ENCODE measurements at places on chromosomes 6 and 20.
A peak's percentile ranks its signal among the peaks of the same experiment; 100 is the strongest.

- peak; percentile 23 for DNase-seq
Measured at GRCh38 chr6:63636518-63637021, 968 bp downstream of the PHF3 start.

DNA sequence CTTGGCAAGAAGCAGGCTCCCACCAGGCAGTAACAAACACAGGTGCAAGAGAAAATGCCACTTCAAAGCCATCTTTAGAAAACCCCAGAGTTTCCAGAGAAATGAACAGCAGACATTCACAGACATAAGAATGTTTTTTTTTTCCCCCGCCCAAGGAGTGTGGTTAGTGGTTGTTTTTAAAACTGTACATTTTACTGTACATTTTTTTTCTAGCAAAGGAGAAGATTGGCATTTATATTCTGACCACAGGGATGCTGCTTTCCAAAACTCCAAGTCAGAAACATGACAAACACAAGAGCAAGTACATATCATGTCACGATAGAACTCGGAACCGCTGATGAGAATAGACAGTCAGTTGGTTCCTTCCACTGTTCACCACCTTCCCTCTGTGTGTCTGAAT lies 197.9 kb downstream of the LRFN2 start:
- DNase-seq, result no peak

GRCh38 chr20:15759594-15759993 lies 813.7 kb downstream of the KIF16B start:
- DNase-seq, result no peak

DNA sequence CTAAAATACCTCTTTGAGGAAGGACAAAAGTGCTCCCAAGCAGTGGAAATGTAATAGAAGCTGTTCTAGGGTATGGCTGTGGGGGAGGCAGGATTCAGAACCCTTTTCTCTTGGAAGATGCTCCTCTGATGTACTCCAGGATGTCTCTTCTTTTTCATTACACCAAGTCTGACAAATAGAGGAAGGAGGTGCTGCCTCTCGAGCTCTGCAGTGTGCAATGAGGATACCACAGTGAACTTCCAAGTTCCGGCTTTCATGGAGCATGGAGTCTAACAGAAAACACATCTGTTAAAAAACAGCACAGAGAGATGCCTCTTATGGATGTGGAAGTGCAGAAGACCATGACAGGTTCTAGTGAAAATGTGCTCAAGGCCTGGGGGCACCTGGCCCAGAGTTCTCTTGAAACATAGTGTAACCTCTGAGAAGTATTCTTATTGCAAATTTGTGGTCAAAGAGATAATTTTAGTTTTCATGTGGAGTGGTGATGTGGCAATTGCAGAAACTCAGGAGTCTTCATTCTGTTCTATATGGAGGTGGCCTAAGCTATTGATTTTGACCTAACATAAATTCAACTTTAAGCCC lies 362.0 kb upstream of the CITED2 start:
- DNase-seq, result no peak

DNA sequence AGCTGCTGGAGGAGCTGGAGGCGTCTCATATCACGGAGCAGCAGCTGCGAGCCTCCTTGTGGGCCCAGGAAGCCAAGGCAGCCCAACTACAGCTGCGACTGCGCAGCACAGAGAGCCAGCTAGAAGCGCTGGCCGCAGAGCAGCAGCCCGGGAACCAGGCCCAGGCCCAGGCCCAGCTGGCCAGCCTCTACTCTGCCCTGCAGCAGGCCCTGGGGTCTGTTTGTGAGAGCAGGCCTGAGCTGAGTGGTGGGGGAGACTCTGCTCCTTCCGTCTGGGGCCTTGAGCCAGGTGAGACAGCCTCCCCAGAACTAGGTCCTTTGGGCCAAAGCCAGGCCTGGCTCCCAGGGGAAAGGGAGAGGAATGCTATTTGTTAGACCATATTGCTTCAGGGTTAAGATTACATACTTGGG lies 31.7 kb downstream of the C20orf173 start:
- DNase-seq, result no peak

GRCh38 chr6:117195728-117196127 lies 69.6 kb upstream of the VGLL2 start:
- DNase-seq, result no peak

DNA sequence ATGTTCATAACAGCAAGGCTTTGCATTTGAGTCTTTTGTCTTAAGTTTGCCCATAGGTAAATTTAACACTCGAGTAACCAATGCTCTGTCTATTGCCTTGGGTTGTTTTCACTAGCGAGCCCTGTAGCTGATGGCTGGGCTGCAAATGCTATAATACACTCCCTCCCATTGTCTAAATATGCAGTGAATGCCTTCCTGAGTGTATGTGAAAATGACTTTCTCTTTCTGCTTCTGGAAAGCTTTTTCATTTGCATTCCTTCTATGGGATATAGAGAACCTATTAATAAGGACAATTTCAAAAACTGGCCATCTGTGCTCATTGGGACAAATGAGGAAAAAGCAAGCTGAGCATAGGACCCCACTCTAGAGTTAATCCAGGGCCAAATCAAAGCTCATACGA lies 156.5 kb upstream of the FBXL4 start:
- no peak for DNase-seq

DNA sequence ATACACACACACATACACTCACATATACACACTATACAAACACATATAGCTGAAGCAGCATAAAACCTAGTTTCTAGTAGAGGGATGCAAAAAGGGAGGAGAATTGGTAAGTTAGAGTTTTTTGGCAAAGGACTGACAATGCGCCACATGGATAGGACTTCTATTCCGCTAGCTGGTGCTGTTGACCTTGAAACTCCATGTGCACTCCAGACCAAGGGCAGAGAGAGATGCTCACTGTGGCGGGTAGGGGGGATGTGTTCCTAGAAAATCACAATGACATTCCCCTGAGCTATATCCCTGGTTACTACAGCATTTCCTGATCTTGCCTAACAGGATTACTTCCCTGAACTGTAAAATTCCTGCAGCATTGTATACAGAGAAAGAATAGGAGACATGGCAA lies 19.2 kb downstream of the MICA start:
- DNase-seq, result no peak

DNA sequence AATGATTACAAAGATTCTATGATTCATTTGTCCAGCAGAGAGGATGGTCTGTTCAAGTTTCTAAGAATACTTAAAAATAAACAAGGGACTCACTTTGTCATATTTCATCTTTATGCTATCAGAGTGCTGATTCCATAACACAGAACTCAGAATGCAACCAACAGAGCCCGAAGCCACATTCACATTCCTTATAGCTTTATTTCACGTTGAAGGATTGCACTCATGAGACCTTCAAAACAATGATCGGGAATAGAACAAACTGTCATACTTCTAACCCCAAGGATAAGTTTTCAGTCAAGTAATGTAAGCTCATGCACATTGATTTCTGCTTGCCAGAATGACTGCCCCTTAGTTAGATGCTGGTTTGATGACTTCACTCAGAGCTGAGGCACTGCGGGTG lies 25.2 kb downstream of the FNDC1 start:
- DNase-seq, result no peak

GRCh38 chr6:148530394-148530953 lies 187.8 kb downstream of the SASH1 start:
- DNase-seq, result no peak

GRCh38 chr6:76708641-76709331 lies 636.3 kb upstream of the IMPG1 start:
- no peak for DNase-seq

- no peak for DNase-seq
Measured at GRCh38 chr20:13364278-13365170, 143.4 kb downstream of the ISM1 start.

- DNase-seq, result no peak
Measured at GRCh38 chr20:38109591-38110524, 55.2 kb downstream of the TGM2 start.

DNA sequence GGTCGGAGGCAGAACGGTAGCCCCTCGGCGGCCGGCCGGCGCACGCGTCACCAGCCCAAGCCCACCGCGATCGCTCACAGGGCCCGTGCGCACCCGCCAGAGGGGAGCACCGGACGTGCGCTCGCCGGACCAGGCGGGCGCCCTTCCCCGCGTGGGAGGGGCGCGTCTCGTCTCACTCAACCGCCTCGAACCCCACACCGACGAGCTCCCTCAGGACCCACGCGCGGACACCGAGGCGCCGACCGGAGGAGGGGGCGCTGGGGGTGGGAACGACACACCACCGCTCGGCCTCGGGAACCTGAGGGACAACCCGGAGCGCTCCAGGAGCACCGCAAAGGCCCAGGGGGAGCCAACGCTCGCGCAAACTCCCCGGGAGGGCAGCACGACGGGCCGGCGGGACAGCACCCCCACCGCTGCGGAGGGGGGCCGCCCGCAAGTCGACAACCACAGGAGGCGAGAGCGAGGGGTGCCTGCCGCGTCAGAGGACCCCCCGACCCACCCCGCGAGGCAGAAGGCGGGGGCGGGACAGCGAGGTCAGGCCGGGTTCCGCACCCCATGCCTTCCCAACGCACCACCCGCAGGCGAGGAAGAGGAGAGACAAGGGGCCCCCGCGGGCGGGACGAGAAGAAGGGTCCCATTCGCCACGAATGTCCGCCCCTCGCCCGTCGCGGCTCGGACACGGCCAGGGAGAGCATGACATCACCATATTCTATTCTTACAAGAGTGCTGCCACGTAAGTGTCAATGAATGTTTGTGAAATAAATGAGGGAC lies 512.7 kb upstream of the ZNF337 start:
- DNase-seq, result no peak

DNA sequence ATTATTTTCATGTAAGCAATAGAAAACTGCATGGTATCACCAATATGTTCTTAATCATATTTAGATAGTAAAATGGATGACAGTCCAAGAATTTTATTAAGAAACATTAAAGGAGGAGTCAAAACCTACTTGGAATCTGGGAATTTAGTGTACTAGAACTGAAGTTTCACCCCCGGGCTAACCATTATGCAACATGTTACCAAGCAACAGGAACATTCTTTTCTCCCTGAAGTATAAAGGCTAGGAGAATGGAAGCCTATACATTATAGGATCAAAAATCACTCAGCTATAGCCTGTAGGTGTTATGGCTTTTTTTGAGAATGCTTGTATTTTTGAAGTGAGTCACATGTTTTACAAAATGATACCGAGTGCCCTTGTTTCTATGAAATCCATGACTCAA lies 538.3 kb downstream of the GRIK2 start:
- DNase-seq, result no peak

DNA sequence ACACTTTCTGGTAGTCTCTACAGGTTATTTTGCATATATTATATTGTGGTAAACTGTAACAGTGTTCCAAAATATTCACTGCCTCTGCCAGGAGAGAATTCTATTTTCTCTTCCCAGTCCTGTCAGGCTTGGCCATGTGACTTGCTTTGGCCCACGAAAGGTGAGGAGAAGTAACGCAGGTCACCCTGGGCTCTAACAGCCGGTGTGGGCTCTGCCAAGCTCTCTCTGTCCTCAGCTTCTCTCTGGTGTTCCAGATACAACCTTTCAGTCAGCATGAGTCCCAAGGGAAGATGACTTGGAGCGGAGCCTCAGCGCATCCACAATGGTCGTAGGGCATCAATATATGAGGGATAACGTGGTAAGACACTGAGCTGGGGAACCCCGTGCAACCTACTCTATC lies 113.0 kb upstream of the RREB1 start:
- no peak for DNase-seq

DNA sequence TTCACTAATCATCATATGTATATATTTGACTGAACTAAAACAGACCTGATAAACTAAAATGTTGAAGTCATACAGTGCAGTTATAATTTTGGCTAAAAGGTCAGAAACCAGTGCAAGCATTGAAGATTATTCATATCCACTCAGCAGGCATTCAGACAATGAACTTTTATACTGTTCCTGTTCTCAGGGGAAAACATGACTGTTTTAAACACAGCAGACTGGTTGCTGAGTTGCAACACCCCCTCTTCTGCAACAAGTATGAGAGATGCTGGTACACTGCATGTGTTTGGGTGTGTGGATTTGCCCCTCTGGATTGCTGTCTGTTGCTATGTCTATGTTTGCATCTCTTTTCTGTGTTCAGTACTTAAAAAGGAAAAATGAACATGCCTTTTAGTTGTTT lies 206.8 kb downstream of the EYA4 start:
- DNase-seq, result no peak

GRCh38 chr20:61236713-61237112 lies 15.3 kb upstream of the CDH4 start:
- DNase-seq, result no peak

- no peak for DNase-seq
Measured at GRCh38 chr6:156725712-156726111, 51.5 kb upstream of the ARID1B start.

DNA sequence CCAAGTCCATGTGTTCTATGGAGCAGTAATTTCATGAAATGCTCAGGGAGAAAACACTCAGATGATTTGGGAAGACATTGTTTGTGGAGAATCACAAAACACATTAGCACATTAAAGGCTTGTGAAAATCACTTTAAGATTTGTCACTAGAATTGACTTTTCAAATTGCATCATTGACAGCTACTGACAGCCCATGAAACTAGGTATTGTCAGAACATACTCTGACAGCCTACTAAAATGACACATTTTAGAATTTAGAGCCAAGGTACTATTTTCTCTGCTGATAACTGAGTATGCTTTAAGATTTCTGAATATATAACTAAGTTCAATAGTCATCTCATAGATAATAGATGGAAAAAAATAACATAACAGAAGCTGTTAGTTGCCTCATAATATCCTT lies 67.4 kb upstream of the FOXC1 start:
- DNase-seq, result no peak

DNA sequence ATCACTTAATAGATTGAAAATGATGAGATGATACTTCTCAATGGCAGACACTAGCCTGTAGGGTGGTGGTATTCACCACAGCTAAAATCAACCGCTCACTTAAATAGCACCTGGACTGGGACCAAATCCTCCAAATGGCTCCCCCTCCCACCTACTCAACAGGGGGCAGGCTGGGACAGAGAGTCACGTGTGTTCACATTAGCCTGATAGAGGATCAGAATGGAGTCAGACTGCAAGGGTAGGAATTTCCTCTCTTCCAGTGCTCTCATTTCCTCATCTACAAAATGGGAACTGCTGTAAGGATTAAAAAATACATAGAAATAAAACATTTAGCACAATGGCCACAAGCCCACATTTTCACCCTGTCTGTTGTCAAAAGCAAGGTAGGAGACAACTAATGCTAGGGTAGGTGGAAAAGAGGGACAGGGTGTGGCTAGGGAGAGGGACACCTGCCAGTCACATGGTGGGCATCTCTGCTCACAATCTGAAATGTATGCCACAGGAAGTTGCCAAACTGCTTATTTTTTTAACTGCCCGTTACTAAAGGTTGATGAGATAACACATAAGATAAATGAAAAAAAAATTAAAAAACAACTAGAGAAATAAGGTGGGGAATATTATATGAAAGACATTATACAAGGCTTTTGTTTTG lies 55.3 kb downstream of the BACH2 start:
- no peak for DNase-seq

GRCh38 chr6:122947355-122947754 lies 48.7 kb upstream of the CLVS2 start:
- DNase-seq, result no peak

- no peak for DNase-seq
Measured at GRCh38 chr6:12163149-12163548, 127.0 kb upstream of the EDN1 start.

DNA sequence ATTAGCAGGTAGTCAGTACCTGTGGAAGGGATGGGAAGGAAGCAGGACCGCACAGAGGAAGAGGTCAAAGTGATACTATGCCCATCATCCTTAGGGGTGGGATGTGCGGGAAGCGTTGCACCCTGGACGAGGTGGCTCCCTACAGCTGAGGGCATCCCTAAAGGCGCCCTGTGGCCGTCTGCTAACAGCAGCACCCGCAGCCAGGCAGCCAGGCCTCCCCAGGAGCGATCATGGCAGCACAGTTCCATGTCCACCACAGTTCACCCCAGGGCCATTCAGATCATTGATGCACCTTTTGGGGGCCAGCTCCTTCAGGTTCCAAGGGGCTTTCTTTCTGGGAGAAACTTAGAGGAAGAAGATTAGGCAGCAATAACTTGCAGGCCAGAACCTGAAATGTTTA lies 59.5 kb downstream of the RPP40 start:
- DNase-seq, result no peak
